ENCODE measurements at places on chromosomes 3 and 15. TPM values are rescaled to one million over a fixed set of nuclear protein-coding genes. Genes with fewer than 3 reads are reported as not detected.

GRCh38 chr3:196673632-196674031 is 34.1 kb downstream of the NRROS start:
- DNase-seq: no peak

DNA sequence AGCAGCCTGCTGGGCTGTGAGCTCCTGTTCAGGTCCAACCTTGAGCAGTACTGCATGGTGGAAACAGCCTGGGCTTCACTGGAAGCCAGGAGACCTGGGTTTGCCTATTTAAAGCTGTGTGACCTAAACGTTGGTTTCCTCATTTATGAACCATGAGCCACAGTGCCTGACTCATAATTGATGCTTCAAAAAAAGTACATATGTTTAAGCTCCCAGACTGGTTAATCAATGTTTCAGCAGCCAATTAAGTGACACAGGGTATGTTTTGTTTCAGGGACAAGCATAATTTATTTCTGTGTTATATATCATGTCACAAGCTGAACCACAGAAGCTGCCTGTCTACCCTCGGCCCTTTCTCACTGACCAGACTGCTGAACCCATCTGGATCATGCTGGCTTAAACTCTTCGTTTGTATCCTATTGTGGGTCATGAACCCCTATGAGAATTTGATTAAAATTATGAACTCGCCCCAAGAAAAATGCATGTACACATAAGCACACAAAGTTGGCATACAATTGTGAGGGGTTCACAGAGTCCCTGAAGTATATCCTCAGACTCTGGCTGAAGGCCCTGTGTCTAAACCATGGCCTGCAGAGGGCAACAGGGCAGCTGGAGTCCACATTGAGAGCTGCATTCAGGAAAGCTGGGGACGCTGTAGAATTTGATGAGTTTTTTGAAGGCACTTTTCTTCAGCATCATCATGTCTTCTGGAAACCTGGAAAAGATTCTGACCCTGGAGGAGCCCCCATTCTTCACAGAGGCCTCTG is 23.7 kb downstream of the HDC start:
- DNase-seq: no peak

DNA sequence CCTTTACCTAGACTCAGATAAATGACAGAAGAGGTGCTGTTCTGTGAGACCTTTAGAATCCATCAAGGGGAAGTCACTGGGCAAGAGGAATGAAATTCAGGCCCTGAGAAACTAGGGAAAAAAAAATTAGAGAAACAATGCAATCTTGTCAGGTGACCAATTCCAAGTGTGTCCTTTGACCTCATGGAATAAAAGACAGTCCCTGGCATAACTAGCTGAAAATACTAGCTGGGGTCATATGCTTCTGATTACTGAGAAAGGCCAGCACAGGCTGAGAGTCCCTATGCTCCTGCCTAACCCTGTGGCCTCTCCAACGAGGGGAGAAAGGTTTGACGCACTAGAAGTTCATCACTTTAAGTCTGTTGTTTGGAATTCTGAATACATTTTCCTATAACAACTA is 167.3 kb downstream of the XXYLT1 start:
- no peak for DNase-seq

Gene STAC
- 0.35 TPM for total RNA-seq
